ENCODE measurements at places on chromosomes 11 and 22.

DNA sequence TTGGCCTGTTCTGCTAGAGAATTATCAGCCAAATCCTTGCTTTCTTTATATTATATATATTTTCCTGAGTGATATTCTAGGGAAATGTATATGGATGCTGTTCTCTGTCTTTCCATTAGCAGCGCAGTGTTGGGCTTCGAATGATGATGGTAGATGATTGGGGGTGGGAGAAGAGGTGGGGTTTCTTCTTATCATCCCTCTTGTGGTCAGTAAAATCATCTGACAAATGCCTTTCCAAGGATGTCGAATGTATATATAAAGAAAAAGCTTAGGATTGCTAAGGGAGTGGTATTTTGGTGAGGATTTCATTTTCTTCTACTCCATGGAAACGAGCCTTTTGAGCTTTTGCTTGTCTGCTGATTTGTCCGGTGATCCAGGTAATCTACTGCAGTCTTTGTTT is 48.9 kb downstream of the ARHGEF12 start:
- no peak for DNase-seq
- H3K36me3 ChIP-seq, result peaks cover 4% of the 10 kb centered on the region
- peaks cover 3% of the 10 kb centered on the region for H3K27me3 ChIP-seq
- H3K27ac ChIP-seq, result no peak overlapping the region
- no peak overlapping the region for H3K4me3 ChIP-seq

- no peak for DNase-seq
- no peak overlapping the region for H3K4me3 ChIP-seq
- H3K27ac ChIP-seq, result no peak overlapping the region
Observed at GRCh38 chr22:47996446-47996857, 1234.0 kb downstream of the TBC1D22A start.

GRCh38 chr11:114102993-114103896 is 43.7 kb downstream of the ZBTB16 start:
- peaks cover 6% of the 10 kb centered on the region for H3K27me3 ChIP-seq
- DNase-seq, result no peak
- H3K4me3 ChIP-seq, result no peak overlapping the region
- H3K36me3 ChIP-seq, result no peaks in the 10 kb centered on the region
- no peak overlapping the region for H3K27ac ChIP-seq

DNA sequence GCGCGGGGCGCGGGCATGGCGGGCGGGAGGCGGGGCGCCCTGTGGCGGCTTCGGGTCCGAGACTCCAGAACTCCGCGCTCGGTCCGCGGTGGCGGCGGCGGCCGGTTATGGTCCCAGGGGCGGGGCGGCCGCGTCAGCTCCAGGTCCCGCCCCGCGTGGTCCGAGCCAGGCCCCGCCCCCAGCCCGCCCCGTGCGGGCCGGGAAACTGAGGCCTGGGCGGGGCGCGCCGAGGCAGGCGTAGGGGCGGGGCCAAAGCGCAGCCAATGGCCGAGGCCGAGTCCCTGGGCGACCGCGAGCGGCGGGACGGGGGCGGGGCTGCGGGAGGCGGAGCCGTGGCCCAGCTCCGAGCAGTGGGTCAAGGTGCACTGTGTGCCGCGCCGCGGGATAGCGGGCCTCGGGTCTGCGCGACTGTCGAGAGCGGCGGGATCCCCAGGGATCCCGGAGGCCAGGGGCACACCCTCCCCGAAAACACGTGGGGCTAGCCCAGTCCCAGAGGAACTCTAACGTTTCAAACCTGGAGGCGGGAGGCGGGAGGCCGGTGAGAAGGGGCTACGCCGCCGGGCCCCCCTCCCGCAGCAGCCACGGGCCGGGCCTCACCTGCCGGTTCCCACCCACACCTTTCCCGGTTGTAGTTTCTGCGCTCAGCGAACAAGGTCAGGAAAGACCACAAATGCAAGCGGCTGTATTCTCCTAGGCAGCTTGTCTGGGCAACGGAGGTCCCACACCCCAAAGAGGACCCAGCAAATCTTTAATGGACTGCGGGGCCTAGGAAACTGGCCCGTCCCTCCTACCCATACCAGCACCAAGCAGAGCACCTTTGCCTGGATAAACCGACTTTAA is at the start of gene SLC25A1:
Gene SLC25A1, minus strand, starts transcription at position 80 of the 840 bp plus-strand sequence. Its CDS starts 63 bp downstream, at position 17.
- H3K27ac ChIP-seq, result peak within 1 kb of the TSS; percentile 24
- DNase-seq, result peak; percentile 93
- peaks cover 5% of the 10 kb centered on the region for H3K4me1 ChIP-seq
- H3K4me3 ChIP-seq, result peak within 1 kb of the TSS; percentile 88

GRCh38 chr11:129331217-129331616 is 44.4 kb upstream of the BARX2 start:
- H3K4me1 ChIP-seq, result no peaks in the 10 kb centered on the region
- peaks cover 1% of the 10 kb centered on the region for H3K27me3 ChIP-seq
- no peaks in the 10 kb centered on the region for H3K36me3 ChIP-seq
- H3K4me3 ChIP-seq, result no peak overlapping the region

DNA sequence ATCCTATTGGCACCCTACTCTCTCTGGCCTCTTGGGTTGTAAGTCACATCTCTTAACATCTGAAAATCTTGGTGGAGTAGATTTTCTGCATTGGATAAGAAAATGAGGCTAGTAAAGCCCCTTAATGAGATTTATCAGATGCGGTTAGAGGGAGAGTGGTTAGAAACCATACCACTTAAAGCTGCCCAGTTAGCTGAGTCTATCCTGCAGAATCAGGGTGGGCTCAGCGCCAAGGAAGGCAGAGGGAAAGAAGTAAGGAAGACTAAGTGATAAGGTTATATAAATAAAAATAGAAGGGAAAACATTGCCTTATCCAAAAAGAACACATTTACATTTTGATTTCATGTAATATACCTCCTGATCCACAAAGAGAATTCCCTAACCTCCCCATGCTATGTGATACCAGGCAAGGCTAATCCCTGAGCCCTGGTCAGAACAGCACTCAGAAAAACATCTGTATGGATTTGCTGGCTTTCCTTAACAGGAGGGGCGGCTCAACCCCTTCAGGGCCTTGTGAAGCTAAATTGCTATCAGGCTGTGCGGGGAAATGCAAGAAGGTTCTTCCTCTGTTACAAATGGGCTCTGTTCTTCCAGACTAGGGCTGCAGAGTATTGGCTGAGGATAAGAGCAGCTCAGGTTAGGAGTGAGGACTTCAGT is 101.7 kb downstream of the SNX19 start:
- no peak for DNase-seq
- no peaks in the 10 kb centered on the region for H3K4me1 ChIP-seq
- no peaks in the 10 kb centered on the region for H3K36me3 ChIP-seq
- no peak overlapping the region for H3K27ac ChIP-seq
- H3K27me3 ChIP-seq, result peaks cover 6% of the 10 kb centered on the region

DNA sequence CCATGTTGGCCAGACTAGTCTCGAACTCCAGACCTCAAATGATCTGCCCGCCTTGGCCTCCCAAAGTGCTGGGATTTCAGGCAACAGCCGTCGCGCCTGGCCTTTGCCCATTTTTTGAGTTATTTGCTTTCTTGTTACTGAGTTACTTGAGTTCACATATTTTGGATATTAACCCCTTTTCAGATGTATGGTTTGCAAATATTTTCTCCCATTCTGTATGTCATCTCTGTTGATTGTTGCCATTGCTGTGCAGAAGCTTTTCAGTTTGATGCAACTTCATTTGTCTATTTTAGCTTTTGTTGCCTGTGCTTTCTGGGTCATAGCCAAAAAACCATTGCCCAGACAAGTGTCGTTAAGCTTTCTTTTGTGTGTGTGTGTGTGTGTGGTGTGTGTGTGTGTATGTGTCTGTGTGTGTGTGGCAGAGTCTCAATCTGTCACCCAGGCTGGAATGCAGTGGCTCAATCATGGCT is 6.8 kb downstream of the TSGA10IP start:
- peaks cover 3% of the 10 kb centered on the region for H3K27me3 ChIP-seq
- H3K4me3 ChIP-seq, result no peak overlapping the region
- DNase-seq, result no peak
- H3K4me1 ChIP-seq, result no peaks in the 10 kb centered on the region

GRCh38 chr22:38864361-38865191 is 7.4 kb downstream of the CBX6 start:
- H3K27me3 ChIP-seq, result peaks cover 10% of the 10 kb centered on the region
- no peaks in the 10 kb centered on the region for H3K36me3 ChIP-seq
- no peak for DNase-seq
- no peaks in the 10 kb centered on the region for H3K4me1 ChIP-seq
- H3K27ac ChIP-seq, result no peak overlapping the region

DNA sequence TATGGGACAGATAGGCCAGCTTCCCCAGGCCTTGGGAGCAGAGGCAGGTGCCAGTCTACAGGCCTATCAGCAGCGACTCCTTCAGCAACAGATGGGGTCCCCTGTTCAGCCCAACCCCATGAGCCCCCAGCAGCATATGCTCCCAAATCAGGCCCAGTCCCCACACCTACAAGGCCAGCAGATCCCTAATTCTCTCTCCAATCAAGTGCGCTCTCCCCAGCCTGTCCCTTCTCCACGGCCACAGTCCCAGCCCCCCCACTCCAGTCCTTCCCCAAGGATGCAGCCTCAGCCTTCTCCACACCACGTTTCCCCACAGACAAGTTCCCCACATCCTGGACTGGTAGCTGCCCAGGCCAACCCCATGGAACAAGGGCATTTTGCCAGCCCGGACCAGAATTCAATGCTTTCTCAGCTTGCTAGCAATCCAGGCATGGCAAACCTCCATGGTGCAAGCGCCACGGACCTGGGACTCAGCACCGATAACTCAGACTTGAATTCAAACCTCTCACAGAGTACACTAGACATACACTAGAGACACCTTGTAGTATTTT is 26.6 kb upstream of the L3MBTL2 start:
- peaks cover 19% of the 10 kb centered on the region for H3K27me3 ChIP-seq
- H3K27ac ChIP-seq, result peak overlapping the region; percentile 36
- peaks cover 39% of the 10 kb centered on the region for H3K36me3 ChIP-seq
- H3K4me1 ChIP-seq, result peaks cover 31% of the 10 kb centered on the region
- no peak for DNase-seq

DNA sequence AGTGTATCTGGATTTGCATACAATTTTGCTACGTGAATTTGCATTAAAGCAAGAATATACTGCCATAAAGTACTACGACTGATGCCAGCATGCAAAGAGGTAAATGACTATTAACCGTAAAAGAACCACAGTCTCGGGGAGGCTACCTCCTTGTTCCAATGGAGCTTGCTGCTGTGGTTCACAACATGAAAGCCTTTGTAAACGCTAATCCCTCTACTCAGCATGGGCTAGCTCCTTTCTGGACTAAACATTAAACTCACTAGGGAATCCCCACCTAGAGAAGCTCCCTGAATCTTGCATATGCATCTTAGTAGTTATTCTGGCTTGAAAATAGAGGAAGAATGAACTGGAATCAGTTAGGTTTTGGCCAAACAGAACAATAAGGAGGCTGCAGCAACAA is 60.5 kb upstream of the ARHGAP32 start:
- no peak for DNase-seq
- H3K4me3 ChIP-seq, result no peak overlapping the region
- no peaks in the 10 kb centered on the region for H3K27me3 ChIP-seq
- H3K4me1 ChIP-seq, result no peaks in the 10 kb centered on the region
- H3K36me3 ChIP-seq, result no peaks in the 10 kb centered on the region

- H3K27ac ChIP-seq, result no peak overlapping the region
- no peaks in the 10 kb centered on the region for H3K4me1 ChIP-seq
- no peaks in the 10 kb centered on the region for H3K27me3 ChIP-seq
- peaks cover 12% of the 10 kb centered on the region for H3K36me3 ChIP-seq
Observed at GRCh38 chr11:6210274-6210955, 5.1 kb downstream of the C11orf42 start.

GRCh38 chr11:58429273-58429672 is 1.4 kb upstream of the OR5B2 start:
- no peaks in the 10 kb centered on the region for H3K27me3 ChIP-seq
- DNase-seq, result no peak
- no peaks in the 10 kb centered on the region for H3K4me1 ChIP-seq
- no peak overlapping the region for H3K4me3 ChIP-seq
- H3K36me3 ChIP-seq, result no peaks in the 10 kb centered on the region

DNA sequence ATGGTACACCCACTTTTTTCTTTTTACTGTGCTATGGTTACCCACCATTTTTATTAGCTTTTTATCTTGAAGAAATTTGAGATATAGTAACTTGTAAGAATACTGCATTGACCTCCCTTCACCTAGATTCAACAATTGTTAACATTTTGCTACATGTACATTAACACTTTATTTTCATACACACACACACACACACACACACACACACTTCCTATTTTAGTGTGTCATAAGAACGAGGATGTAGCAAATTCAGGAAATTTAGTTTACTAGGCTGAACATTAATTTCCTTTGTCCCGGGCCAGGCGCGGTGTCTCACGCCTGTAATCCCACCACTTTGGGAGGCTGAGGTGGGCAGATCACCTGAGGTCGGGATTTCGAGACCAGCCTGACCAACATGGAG is 1.1 kb upstream of the ATP6V1E1 start:
- H3K27me3 ChIP-seq, result peaks cover 7% of the 10 kb centered on the region
- peak overlapping the region; percentile 99 for H3K27ac ChIP-seq
- peaks cover 9% of the 10 kb centered on the region for H3K4me1 ChIP-seq
- peak overlapping the region; percentile 79 for H3K4me3 ChIP-seq
- no peak for DNase-seq

DNA sequence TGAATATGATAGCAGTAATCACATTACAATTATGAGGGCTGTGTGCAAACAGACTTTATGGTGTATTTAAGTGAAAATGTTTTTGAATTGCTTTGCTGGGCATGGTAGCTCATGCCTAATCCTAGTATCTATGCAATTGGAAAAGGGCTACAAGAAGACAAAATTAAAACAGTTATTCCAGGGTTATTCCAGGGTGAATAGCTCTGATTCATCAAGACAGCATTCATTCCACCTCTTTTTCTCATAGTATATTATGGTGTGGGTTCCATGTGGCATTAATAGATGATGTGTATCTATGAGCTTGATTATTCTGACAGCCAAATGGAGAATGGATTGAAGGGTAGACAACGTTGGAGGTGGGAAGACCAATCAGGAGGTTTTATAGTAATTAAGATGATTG is 12.1 kb upstream of the SIDT2 start:
- H3K27ac ChIP-seq, result no peak overlapping the region
- H3K4me1 ChIP-seq, result peaks cover 1% of the 10 kb centered on the region
- no peak for DNase-seq
- H3K4me3 ChIP-seq, result no peak overlapping the region
- H3K36me3 ChIP-seq, result peaks cover 23% of the 10 kb centered on the region
- no peaks in the 10 kb centered on the region for H3K27me3 ChIP-seq

GRCh38 chr11:95134491-95134890 is 44.8 kb downstream of the ENDOD1 start:
- DNase-seq, result no peak
- H3K36me3 ChIP-seq, result no peaks in the 10 kb centered on the region
- no peaks in the 10 kb centered on the region for H3K27me3 ChIP-seq
- H3K27ac ChIP-seq, result no peak overlapping the region

- peaks cover 15% of the 10 kb centered on the region for H3K4me1 ChIP-seq
- no peaks in the 10 kb centered on the region for H3K36me3 ChIP-seq
- H3K27me3 ChIP-seq, result peaks cover 3% of the 10 kb centered on the region
- no peak overlapping the region for H3K4me3 ChIP-seq
Observed at GRCh38 chr22:39925909-39926679, 25.2 kb downstream of the GRAP2 start.

DNA sequence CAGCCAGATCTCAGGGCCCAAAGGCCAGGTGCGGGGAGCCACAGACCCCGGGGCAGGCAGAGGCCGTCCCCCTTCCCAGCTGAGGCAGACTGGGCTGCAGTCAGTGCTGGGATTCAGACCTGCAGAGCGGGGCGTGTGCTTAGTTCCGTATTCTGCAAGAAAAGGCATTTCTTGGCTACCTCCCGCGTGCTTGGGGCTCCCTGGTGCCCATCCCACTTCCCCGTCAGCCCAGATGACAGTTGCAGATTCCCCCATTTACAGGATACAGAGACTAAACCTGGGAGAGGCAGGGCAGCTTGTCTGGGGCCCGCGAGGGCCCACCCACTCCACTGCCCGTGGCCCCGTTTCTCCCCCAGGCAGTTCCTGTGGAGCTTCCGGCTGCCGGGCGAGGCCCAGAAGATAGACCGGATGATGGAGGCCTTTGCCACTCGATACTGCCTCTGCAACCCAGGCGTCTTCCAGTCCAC is 18.3 kb downstream of the CYTH4 start:
- peaks cover 3% of the 10 kb centered on the region for H3K36me3 ChIP-seq
- no peak for DNase-seq
- H3K27ac ChIP-seq, result no peak overlapping the region
- no peak overlapping the region for H3K4me3 ChIP-seq
- H3K27me3 ChIP-seq, result peaks cover 12% of the 10 kb centered on the region
